ENCODE measurements at places on chromosomes 6 and 20.

DNA sequence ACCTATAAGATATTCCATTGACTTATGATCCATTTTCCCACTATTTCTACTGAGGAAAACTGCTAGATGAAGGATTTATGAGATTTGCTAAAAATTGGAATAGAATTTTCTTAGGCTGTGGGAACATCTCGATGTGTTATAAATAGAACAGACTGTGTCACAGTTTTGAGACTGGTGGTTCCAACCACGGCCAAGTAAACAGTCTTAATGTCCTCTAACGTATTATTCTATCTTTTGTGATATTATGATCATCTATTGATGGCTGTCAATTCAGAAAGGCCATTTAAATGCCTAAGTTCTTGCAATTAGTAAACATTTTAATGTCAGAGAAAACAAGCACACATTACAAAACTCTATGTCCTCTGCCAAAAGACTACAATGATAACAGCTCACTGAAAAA, 71.5 kb upstream of the PLN start:
- no peak for DNase-seq

DNA sequence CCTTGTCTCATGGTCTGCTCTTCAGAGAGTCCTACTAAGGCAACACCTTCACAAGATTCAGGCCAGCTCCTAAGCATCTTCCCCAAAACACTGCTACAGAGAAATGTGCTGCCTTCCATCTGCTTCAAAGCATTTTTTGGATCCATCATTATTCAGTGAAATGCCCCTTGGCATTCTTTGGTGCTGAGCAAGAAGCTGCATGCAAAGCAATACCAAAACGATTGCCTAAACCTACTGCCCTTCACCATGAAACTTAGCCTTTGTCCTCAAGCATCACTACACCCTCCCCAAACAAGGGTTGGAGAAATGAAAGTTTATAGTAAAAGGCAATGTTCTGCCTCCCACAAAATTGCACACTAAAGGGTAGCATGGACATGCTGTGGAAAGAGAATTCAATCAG, 93.5 kb downstream of the SNAP25 start:
- no peak for DNase-seq

DNA sequence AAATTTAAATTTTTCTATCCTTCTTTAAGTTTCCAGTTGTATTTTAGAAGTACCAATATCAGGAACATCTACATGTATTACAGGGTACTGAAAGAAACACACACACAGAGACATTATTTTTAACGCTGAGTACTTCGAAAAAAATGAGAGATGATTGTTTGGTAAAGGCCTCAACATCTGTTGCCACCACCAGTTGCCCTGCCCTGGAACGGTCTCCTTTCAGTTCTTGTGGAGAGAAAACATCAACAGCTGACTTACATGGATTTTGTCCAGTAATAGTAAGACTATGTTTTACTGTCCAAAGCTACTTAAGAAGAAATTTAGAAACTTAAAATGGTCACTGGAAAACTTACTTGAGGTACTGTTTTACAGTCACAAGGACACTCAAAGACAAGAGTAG, 16.7 kb downstream of the HMGCLL1 start:
- no peak for DNase-seq

DNA sequence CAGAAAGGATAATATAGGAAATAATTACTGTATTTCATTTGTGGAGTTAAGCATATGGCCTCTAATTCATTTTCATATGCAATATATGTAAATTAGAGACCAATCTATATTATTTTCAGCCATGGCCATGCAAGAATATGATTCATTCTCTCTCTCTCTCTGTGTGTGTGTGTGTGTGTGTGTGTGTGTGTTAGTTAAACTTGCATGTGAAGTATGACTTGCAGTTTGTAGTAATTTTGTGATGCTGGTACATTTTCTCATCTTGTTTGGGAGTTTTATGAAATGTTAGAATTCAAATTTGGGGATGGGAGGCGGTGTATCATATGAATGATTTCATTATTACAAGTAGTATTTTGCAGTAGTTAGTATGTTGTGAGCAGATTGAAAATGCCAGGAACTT, 74.8 kb downstream of the JARID2 start:
- no peak for DNase-seq

DNA sequence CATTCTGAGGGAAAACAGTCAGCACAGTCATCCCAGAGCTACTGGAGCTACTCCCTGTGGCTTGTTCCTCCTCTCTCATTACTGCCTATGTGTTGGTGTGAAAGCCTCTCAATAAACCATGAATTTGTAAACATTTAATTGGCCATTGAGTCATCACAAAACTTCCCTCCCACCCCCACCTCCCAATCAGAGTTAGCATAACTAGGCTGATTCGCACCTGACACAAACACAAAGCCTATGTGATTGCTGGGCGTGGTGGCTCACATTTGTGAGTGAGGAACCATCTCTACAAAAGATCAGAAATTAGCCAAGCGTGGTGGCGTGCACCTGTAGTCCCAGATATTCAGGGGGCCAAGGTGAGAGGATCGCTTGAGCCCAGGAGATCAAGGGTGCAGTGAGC, 17.1 kb upstream of the SNTA1 start:
- DNase-seq, result no peak

- DNase-seq, result no peak
Observed at GRCh38 chr6:165644586-165645266, 18.3 kb downstream of the PDE10A start.

DNA sequence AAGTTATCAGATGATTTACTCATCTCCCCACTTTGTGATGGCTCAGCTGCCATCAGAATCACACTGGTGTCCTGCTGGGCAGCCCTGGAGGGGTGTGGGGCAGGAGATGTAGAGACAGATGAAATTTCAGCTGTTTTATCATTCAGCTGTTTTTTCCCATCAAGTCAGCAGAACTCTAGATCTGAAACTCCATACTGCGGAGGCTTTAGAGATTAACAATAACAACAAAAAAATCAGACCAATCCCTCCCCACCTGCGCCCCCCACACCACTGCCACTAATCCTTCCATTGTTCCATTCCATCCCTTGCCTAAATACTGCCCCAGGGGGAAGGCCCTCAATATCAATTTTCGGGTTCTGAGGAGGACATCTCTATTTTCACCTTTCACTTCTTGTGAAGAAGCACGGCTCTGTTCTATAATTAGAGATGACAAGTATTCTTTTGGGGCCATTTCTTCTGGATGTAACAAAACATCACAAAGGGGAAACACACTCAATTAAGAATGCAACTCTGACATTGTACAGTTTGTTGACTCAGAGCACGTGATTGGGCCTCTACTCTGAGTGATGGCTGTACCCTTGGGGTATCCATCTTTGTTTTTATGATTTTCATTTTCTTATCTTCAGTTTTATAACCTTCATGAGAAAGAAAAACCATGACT, 396.3 kb downstream of the ZFAND3 start:
- no peak for DNase-seq

- peak; percentile 46 for DNase-seq
Observed at GRCh38 chr6:6918216-6918983, 189.4 kb upstream of the RREB1 start.

DNA sequence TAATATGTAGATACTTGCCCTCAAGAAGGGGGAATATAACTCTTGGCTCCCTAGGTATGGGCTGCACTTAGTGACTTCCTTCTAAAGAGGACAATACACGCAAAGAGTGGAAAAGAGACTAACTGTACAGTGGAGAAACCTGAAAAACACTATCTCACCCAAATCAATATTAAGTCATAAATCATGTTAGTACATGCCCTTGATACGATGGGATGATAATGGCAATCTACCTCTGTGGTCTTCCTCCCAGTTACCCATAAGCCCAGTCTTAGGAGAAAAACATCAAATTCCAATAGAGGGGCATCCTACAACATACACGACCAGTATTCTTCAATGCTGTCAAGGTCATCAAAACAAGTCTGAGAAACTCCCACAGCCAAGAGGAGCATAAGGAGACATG, 1.3 kb downstream of the TRIM26 start:
- DNase-seq, result no peak

- DNase-seq, result no peak
Observed at GRCh38 chr20:17542993-17543412, 11.8 kb upstream of the BFSP1 start.

- no peak for DNase-seq
Observed at GRCh38 chr20:22977047-22977785, 57.9 kb upstream of the SSTR4 start.

GRCh38 chr6:116022841-116023445, 37.7 kb downstream of the FRK start:
- no peak for DNase-seq

DNA sequence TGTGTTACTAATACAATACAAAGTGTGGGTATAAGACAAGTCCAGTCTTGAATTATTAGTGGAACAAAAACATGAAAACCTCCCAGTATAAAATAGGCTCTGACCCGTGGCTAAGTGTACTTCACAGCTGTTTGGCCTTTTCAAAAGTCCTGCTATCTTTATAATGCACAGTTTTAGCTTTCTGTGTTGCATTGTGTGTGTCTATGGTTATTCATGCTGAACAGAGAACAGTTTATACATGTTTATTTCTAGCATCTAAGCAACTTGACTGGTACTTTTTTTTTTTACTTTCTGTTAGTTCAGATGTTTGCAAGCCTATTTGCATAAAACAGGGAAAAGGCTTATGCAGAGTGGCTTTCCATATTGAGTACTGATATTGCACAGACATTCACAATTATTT, 119.2 kb upstream of the CCN2 start:
- DNase-seq, result no peak

DNA sequence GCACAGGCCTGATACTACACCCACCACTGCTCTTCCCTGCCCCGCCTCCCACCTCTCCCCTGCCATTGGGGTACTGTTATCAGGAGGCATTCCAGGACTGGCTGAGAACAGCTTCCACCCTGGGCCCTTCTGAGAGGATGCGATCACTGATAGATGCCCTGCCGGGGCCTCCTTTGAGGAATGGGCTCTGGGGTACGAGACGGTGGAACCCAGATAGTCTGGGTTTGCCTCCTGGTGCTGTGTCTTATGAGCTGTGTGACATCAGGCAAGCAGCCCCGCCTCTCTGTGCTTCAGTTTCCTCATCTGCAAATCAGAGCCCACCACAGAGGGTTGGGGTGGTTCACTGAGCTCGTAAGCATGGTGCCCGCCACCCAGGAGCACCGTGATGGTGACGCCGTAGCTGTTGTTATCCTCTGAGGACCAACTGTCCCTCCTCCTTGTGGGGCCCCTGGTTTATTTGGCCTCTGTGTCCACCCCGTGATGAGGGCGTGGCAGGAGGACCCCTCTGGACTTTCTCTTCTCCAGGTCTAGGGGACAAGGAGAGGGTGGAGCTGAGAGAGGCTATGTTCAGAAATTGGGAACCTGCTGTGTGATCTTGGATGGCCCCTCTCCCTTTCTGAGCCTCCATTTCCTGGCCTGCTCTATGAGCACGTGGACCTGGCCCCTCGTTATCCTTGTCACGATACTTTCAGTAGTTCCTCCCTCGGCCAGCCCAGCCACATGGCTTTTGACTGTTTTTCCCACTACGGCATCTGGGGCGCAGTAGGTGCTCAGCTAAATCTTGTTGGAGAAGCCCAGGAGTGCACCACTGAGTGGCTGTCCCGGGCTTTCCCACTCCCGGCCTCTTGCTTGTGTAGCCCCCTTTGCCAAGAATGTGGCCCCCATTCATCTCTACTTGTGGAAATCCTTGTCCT, 18.3 kb downstream of the SRC start:
- DNase-seq, result no peak

GRCh38 chr6:109082188-109082577, 12.5 kb downstream of the SESN1 start:
- DNase-seq, result no peak

GRCh38 chr6:22499815-22500214, 69.6 kb upstream of the HDGFL1 start:
- no peak for DNase-seq

DNA sequence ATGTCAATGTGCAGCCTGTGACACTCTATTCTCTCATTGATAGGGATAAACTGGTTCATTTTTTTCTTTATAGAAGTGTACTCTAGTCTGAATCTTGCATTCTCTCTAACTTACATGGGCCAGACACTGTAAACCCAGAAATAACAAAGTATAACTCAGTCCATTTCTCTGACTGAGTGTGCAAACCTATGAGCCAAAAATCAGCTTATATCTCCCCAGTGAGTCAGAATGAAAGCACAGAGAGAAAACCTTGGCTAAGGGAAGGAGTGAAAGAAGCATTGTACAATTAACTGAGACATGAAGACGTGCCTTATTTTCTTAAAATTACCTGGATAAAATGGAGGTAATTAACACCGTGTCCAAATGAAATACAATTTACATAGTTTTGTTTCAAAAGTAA, 436.9 kb upstream of the IMPG1 start:
- DNase-seq, result no peak

- DNase-seq, result no peak
Observed at GRCh38 chr20:10644458-10645204, 29.2 kb downstream of the JAG1 start.

DNA sequence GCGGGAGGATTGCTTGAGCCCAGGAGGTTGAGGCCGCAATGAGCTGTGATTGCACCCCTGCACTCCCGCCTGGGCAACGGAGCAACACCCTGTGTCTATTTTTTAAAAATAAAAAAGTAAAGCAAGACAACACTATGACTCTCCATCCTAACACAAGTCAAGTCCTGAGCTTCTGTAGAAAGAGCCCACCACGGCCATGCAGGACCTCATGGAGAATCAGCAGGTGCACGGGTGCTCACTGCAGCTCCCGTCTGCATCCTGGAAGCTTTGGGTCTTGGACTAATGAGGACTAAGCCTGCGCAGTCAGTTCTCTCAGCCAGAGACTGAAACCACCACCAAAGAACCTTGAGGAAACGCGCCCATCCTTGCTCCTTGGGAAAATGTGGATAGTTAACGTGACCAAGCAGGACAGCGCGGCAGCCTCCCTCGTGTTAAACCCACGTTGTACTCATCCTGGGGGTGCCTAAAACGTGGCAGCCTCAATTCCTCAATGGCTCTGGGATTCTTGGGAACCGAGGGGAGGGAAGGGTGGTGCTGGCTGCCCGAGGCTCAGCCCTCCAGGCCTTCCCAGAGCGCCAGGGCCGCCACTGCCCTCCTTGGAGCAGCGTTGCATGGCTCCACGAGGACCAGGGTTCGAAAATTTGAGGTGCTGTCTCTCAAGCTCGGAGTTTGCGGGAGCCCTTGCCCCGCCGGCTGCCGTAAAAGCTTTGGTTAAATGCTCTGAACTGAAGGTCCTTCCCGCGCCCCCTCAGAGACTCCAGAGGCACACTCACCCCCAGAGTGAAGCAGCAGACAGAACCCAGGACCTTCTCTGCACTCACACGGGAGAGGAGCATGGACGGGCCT, 29.0 kb downstream of the DLL1 start:
- DNase-seq, result no peak

DNA sequence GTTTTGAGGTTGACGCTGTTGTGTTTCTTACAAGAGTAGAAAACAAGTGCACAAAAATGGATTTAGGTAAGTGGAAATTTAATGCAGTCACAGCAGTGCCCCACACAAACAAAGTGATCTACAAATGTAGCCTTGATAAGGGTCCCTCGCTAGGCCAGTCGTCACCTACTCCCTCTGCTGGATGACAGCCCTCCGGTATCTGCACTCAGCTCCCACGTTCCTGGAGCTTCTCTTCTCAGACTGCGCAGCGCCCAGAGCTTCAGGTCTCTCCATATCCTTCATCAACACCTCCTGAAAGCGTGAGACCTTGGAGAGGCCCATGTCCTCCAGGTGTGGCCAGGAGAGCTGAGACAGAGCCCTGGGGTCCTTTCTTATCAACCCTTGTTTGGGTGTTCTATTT, 58.3 kb upstream of the MAP3K4 start:
- DNase-seq, result no peak
